ENCODE measurements at places on chromosomes 11 and 22. TPM values are rescaled to one million over a fixed set of nuclear protein-coding genes. Genes with fewer than 3 reads are reported as not detected.

The CASP5 gene
- not detected for total RNA-seq

The LARGE1 gene
- 36.3 TPM for total RNA-seq

The CCDC73 gene
- not detected for total RNA-seq

The OR2D2 gene
- 3.3 TPM for total RNA-seq

The FBLN1 gene
- total RNA-seq, result not detected

- no peak for DNase-seq
Measured at GRCh38 chr11:62747475-62748160, 6.3 kb downstream of the ZBTB3 start.

DNA sequence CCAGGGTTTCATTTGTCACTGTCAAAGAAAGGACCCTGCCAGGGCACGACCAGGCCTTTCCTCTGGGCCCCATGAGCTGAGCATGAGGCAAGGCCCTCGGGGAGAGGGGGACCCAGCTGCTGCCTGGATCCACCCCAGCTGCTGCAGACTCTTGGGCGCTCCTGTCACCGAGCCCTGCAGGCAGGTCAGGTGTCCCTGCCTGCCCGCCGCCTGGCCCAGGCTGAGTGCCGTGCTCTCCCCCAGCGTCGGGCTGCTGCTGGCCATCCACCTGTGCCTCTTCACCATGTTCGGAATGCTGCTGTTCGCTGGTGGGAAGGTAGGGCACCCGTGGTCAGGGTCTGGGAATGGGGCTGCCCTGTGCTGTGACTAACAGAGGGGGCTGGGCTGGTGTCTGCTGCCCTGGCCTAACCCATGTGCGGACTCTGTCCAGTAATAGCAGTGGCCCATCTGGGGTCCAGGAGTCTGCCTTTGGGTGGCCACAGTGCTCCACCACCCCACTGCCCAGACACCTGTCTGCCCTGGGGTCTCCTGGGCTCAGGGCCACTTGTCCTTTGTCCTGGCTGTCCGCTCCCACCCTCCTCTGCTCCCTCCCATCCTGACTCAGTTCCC, 15.0 kb downstream of the TPCN2 start:
- no peak for DNase-seq

DNA sequence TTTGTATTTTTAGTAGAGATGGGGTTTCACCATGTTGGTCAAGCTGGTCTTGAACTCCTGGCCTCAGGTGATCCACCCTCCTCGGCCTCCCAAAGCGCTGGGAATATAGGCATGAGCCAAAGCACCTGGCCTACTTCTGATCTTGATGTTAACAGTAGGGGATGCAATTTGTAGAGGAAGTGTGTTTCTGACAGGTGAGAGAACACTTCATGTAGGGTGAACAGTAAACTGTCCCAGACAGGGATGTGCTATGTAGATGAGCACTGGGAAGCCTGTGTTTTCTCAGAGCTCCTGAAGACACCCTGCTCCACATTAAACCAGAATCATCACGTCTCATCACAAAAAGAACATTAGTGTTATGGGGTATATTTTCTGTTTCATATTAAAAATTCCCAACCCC, 45.1 kb downstream of the UBASH3B start:
- DNase-seq, result peak; percentile 56

- DNase-seq, result peak; percentile 73
Measured at GRCh38 chr11:66429983-66430602, 8.6 kb downstream of the MRPL11 start.

- no peak for DNase-seq
Measured at GRCh38 chr11:64007629-64008282, 21.5 kb downstream of the OTUB1 start.

- DNase-seq, result no peak
Measured at GRCh38 chr11:105232021-105232420, 92.5 kb upstream of the CARD18 start.

DNA sequence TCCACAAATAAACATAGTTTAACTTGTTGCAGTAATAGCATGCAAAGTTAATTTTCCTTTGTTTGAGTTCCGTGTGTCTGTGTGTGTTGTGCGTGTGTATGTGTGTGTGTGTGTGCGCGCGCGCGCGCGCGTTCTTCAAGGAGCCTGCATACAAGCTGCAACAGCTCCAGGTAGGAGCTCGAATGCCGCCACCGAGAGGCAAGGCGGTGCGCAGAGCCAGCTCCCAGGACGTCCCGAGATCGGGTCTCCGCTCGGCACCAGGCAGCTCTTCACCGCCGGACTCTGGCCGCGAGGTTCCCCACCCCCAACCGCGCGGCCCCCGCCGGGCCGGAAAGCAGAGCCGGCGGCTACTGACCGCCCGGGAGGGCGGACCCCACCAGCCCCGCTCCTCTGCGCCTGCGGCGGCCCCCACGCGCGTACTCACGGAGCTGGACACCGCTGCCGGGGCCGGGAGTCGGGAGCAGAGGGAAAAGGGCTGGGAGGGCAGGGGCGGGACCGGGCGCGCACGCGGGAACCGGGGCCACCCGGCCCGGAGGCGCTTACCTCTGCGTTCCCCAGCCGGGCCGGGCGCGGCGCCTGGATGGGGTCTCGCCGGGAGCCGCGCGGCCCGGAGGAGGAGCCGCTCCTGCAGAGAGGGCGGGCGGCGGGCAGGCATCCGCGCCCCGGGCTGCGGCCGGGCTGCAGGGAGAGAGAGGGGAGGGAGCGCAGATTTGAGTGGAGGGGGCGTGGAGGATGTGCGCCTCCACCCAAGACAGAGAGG, 40.4 kb upstream of the AKIP1 start:
- DNase-seq, result no peak

DNA sequence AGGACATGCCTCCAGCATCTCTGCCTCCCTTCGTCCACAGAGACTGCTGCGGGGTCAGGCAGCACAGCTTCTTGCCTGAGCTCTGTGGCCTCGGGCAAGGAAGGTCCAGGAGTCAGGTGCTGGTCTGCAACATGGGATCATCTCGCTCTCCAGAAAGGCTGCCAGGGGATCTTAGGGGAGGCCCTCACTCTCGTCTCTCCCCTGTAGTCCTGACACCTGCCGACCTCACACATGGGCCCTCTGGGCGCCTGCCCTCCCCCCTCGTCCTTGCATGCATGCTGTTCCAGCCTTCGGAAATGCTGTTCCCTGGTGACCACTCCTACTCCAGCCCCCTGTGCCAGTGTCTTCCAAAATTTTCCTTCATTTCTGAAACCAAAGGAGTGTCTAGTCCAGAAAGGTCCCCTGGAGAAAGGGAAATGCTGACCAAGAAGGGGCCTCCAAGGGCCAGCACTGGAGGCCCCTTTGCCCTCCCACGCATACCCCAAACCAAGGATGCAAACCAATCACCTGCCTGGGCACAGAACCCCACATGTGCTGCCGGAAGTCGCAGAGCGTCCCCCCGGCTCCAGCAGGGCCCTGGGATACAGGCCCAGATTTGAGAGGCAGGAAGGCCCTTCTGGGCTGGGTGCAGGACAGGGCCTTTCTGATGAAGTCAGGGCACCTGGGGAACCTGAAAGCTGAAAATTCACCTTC, 41.0 kb downstream of the IGF2 start:
- no peak for DNase-seq

GRCh38 chr11:126832387-126832786, 168.2 kb downstream of the KIRREL3 start:
- DNase-seq, result no peak

DNA sequence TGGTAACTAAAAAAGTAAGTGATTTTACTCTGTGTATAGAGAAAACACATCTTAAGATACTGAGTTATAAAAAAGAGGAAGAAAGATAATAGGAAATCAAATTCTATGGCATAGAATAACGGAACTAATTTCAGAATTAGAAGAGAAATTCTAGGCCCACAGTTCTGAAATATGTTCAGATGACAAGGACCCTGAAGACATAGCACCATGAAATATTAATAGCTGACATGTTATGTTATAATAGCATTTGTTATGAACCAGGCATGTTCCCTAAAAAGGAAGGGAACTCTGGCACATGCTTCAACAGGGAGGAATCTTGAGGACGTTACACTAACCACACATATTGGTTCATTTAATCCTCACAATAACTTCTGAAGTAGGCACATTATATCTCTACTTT, 32.7 kb downstream of the PRDM10 start:
- DNase-seq, result no peak

DNA sequence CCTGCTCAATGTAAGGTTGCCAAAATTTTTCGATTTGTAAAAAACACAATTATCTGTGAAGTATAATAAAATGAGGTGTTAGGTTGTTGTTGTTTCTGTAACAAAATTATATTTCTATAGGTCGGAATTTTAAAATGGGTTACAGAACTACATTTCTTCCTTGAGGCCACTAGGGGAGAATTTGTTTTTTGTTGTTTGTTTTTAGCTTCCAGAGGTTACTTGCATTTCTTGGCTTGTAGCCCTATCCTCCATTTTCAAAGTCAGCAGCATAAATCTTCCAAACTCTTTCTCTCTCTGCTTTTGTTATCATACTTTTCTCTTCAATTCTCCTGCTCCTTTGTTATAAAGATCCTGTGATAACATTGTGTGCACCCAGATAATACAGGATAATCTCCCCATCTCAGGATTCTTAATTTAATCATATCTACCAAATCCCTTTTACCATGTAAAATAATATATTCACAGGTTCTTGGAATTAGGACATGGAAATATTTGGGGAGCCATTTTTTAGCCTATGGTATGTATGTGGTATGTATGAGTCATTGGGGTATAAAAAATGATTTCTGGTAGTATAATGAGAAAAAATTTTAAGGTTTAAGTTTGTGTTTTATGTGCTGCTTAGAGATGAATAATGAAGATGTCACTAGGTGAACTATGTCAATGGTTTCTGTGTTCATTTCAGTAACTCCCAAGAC, 9.4 kb upstream of the PATL1 start:
- no peak for DNase-seq

DNA sequence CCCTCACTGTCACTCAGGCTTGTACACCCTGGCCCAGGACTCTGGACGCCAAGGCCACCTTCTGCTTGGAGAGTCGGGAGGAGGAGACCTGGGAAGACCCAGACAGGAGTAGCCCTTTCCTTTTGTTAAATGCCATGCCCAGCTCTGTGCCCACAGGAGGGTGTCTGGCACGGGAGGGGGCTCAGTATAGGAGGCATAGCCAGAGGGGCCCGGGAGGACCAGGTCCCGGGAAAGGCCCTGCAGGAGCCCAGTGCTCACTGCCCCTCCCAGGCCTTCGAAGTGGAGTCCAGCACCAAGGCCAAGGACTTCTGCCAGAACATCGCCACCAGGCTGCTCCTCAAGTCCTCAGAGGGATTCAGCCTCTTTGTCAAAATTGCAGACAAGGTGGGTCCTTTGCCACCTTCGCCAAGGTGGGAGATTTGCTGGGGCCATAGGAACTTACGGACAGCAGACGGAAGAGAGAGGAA, 79.0 kb downstream of the MYO7A start:
- no peak for DNase-seq

DNA sequence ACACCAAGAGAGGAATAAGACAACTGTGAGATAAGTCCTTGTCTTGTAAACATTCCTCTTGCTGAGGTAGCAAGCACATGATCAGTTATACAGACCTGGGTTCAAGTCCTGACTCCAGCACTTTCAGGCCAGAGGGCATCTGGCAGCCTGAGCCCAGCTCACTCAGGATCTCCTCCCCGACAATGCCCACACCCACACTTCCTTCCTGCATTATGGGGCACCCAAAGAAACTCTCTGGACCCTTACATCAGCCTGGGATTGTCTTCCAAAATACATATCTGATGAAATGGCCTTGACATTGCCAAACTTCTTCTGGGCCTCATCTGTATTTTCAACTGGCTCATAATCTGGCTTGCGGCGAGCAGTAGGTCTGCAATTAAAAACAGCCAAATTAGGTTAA, 48.6 kb downstream of the ARFGAP3 start:
- DNase-seq, result no peak

DNA sequence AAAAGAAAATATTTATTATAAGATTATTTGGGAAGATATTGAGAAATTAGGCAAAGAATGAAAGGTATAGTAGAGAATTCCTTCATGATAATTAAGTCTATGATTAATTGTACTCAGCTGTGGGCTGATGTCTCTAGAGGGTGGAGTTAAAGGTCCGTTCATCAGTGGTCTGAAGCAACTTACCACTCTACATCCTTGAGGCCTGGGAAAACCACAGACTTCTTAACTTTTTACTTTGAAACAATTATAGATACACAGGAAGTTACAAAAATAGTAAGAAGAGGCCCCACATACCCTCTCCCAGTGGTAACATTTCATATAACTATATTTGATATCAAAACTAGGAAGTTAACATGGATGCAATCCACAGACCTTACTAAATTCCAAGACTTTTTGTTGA, 167.0 kb upstream of the NECTIN1 start:
- no peak for DNase-seq

DNA sequence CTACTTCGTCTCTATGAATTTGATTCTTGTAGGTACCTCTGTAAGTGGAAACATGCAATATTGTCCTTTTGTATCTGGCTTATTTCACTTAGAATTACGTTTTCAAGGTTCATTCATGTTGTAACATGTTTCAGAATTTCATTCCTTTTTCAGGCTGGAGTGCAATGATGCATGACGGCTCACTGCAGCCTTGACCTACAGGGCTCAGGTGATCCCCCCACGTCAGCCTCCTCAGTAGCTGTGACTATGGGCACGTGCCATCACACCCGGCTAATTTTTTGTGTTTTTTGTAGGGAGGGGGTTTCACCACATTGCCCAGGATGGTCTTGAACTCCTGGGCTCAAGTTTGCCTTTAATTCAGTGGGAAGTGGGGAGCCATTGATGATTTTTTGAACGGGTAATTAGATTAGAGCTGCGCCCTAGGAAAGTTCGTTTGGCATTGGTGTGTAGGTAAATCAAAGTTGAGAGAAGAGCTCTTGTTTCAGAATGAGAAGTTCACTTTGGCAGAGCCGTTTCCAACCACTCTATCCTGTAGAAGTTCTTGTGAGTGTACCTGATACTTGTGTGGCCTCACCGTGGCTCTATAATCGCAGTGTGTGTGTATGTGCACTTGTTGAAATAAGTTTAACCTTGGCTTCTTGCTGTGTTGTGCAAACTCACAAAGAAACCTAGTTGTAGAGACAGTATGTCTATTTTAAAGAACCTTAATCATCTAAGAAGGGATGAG, 115.9 kb downstream of the NAV2 start:
- DNase-seq, result peak; percentile 59

DNA sequence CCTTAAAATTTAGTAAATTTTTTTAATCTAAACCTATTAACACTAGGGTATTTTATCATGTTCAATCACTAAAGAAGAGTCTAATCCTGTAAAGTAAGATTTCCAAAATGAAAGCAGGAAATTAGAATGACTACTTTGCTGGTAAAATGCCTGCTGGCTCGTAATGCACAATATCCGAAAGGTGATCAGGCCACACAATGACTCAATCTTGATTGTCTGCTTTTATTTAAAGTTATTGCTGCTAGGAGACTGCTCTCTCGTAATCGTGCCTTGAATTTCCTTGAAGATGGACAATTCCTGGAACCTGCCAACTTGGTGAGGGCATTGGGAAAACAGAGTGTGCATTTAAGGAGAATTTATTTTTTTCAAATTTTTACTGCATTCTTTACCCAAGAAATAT, 1786.5 kb upstream of the RAG2 start:
- no peak for DNase-seq

DNA sequence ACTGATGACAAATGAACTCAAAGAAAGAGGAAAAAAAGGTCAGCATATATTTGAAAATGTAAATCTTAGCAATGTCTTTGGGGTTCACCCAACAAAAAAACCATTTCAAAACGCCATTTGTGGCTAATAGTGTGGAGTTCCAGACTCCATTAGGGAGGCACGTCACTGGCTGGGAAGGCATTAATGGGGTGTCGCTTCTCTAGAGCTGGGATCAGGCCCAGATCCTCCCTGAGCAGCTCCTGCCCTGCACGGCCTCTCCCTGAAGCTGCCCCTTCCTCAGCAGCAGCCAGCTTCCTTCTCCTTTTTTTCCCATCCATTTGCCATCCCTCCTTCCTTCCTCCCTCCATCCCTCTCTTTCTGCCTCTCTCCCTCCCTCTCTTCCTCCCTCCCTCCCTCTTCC, 98.8 kb upstream of the LMO1 start:
- no peak for DNase-seq
